Activated effector memory CD4-positive, alpha-beta T cell treated with Interleukin-2 at 50 U/mL for 16 hours (primary cell): ENCODE measurements at places on chromosomes 3 and 15.

DNA sequence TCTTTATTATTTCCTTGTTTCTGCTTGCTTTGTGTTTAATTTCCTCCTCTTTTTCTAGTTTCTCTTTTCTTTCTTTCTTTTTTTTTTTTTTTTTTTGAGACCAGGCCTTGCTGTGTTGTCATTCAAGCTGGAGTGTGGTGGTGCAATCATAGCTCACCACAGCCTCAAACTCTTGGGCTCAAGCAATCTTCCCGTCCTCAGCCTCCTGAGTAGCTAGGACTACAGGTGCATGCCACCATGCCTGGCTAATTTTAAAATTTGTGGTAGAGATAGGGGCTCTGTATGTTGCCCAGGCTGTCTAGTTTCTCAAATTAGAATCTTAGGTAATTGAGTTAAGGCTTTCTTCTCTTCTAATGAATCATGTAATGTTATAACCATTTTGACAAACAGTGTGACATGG is 22.4 kb downstream of the SLMAP start:
- no peak for DNase-seq

- DNase-seq = no peak
Observed at GRCh38 chr15:39269352-39269751, 311.5 kb upstream of the THBS1 start.

DNA sequence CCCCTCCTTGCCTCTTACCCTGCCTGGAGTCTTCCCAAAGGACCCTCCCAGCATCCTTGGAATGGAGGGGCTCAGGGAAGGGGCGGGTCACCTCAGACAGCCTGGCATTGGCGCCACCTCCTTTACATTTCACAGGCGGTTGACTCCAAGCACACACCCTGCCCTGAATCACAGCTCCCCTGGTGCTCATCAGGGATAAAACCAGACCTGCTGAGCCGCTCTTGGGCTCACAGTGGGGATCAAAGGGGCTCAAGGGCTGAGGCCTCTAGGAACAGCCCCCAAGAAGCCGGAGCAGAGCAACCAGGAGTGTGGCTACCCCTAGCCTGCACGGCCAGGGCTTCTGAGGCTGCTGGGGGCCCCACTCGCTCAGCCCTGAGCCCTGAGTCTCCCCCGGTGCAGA is 16.6 kb downstream of the LINGO1 start:
- no peak for DNase-seq

GRCh38 chr3:49469037-49469935 is 781 bp upstream of the DAG1 start:
- DNase-seq = no peak

- no peak for DNase-seq
Observed at GRCh38 chr15:77044228-77045042, 26.5 kb downstream of the TSPAN3 start.

GRCh38 chr3:8307545-8308110 is 194.0 kb upstream of the LMCD1 start:
- DNase-seq = no peak

GRCh38 chr3:169545606-169546005 is 117.9 kb downstream of the MECOM start:
- DNase-seq = no peak

DNA sequence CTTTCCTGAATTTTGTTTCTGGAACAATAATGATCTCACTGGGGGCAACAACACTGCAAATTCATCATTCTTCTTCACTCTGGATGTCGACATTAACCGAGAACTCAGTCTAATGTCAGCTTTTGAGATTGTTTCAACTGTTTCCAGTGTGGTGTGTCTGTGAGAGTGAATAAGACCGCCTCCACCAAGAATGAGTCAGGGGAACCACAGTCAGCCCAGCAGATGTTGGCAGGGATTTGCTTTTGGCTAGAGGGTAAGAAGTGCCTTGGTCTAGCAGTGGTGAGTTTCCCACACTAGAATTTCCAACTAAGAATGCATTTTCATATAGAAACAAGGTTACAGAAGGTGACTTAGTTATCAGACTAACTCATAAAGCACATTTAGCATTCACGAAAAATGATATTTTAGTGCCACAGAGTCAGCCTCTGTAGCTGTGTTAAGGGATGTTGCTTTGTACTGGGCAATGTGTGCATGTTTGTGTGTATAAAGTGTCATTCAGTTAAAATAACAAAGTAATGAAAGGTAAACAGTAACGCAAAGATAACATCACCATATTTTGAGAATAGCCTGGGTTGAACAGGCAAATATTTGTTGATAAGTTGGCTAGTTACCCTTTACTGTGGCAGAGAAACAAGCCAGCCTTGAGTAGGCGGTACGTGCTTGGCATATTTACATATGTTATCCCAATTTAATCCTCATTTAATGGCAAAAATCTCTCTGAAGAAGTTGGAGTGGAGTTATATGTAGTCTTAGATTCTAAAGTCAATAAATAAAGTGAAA is 33.8 kb downstream of the DRD3 start:
- DNase-seq = no peak

DNA sequence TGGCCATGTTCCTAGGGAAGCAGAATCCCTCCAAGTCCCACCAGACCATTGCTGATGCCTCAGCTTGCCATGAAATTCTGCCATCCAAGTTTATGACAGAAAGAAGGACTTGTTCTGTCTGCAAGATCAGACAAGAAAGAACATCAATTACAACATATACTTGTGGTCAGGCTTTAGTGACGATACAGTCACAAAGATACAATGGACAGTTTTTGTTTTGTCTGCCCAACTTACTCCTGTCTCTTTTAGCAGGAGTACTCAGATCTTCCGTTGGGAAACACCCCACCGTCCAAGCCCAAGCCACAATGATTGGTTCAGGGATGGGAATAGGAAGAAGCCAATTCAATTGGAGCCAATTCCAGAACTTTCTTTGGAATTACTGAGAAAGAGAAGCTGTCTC is 15.7 kb downstream of the KLHL6 start:
- DNase-seq = no peak

GRCh38 chr3:67655364-67656121 is 1.1 kb upstream of the SUCLG2 start:
- peak; percentile 72 for DNase-seq

GRCh38 chr15:63191895-63192618 is 2.7 kb downstream of the RAB8B start:
- peak; percentile 32 for DNase-seq

DNA sequence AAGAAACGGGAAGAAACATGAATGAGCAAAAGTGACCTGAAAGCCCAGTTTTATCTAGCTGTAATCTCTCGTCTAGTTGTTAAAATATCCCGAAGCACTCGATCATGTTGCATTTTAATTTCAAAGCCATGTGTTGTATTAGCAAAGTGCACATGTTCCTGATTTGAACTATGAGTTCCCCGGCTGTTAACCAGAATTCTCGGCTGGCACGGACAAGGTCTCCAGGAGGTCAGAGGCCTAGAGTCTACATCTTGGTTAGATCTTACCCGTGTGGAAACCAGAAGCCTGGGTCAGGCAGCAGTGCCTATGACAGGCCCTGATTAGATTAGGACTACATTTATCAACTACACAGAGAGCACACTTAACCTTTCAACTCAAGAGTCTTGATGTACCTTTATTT is 195.8 kb downstream of the CDIN1 start:
- no peak for DNase-seq

DNA sequence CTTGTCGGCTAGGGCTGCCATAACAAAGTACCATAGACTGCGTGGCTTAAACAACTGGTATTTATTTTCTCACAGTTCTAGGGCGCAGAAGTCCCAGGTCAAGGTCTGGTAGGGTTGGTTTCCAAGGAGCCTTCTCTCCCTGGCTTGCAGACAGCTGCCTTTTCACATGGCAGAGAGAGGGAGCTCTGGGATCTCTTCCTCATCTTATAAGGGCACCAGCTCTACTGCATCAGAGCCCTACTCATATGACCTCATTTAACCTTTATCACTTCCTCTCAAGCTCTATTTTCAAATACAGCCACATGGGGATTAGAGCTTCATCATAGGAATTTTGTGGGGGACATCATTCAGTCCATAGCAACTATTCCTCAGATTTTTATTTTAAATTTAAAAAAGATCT is 17.6 kb upstream of the PAQR9 start:
- no peak for DNase-seq

DNA sequence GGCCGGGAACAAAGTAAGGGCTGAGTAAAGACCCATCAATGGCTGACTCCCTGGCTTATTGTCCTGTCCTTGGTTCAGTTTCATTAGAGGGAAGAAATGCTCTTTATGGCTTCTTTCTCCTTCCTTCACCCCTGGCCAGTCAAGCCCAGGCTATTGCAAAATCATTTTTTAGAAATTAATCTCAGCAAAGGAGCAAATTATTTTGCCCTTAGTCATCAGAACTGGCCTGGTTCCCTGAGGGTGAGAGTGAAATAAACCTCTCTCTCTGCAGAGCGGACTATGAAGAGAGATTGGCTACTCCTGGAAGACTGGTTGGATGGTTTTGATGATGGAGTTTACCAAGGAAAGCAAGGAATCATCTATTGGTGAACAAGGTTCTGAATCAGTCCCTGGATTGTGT is 52.7 kb upstream of the OXTR start:
- no peak for DNase-seq

- no peak for DNase-seq
Observed at GRCh38 chr3:121942116-121942786, 48.0 kb downstream of the SLC15A2 start.

GRCh38 chr15:39684233-39684632 is 98.4 kb downstream of the FSIP1 start:
- DNase-seq = no peak

GRCh38 chr15:37929238-37929637 is 5.2 kb upstream of the TMCO5A start:
- DNase-seq = no peak

- DNase-seq = no peak
Observed at GRCh38 chr3:123019591-123019990, 8.0 kb downstream of the SEMA5B start.

- no peak for DNase-seq
Observed at GRCh38 chr15:41584636-41585126, 25.7 kb downstream of the TYRO3 start.

GRCh38 chr3:183563536-183563874 is 8.0 kb upstream of the KLHL6 start:
- DNase-seq = no peak

- no peak for DNase-seq
Observed at GRCh38 chr3:121724130-121724529, 25.4 kb downstream of the GOLGB1 start.

DNA sequence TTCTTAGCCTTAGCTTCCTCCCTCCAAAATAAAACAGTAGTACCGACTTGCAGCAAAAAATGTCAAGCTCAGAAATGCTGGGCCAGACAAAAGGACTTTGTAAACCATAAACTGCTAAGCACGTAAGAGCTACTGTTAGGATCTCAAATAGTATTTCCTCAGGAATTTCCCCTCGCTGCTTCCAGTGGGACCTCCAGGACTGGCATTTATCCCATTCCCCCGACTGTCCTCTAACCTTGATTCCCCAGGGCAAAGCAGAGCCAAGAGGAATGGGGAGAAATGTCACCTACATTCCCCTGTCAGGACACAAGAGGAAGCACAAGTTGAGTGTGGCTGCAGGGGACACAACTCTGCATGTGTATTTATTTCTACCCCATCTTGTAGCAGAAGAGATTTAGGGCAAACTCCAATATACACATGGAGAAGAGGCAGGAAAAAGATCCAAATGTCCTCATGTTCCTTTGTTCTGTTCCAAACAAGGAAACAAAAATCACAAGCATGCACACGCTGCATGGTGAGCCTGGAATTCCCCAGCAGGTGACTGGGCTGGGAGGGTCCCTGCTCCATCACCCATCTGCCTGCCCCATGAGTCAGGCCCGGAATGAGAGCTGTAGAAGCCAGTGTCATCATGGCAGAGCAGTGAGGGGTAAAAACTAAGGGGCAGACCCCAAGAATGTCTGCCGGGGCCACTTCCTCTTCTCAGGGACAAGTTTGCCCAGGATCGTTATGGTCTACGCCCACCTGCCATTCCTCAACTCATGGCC is 4.2 kb downstream of the STOML1 start:
- no peak for DNase-seq

- DNase-seq = peak; percentile 2
Observed at GRCh38 chr3:136819392-136819730, 435 bp downstream of the SLC35G2 start.

DNA sequence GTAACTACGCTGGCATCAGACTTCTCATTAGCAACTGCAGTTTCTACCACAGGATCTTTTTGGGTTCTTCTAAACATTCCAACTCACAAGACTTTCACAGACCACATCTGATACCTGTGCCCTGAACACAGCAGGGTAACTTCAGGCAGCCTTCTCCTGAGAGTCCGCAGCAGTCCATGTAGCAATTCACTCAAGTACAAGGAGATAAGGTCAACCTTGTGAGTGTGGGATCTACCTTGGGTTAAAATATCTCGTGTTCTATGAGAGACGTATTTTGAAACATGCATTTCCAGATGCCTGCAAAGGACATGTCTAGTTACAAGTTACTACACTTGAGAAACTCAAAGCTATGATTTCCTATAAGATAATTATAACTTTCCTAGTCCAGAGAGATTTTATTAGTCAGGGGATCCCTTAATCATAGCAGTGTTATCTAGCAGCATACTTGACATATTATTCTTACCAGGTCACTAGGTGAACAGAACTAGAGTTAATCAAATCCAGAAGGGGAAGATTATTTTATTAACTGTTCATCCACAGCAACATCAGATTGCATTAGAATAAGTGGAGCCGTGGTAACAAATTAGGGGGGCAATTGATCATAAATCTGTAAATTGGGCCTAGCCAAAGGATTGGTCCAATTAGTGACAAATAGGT is 66.4 kb downstream of the ASTE1 start:
- DNase-seq = no peak

DNA sequence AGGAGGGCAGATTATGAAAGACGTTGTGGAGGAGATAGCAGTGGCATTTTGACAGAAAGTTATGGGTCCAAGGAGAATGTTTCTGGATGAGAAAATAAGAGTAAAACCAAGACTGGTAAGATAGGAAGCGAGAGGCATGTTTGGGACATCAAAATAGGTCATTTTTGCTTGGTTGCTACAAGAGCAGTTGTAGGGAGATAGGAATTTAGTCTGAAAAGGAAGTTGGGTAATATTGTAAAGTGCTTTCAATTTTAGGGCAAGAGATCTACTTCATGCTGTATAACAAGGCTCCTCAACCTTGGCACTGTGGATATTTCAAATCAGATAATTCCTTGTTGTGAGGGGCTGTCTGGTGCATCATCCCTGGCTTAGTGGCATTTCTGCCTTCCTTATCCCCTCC is 118.0 kb upstream of the DPH6 start:
- no peak for DNase-seq

GRCh38 chr15:63348392-63348791 is 33.3 kb downstream of the CA12 start:
- DNase-seq = no peak

DNA sequence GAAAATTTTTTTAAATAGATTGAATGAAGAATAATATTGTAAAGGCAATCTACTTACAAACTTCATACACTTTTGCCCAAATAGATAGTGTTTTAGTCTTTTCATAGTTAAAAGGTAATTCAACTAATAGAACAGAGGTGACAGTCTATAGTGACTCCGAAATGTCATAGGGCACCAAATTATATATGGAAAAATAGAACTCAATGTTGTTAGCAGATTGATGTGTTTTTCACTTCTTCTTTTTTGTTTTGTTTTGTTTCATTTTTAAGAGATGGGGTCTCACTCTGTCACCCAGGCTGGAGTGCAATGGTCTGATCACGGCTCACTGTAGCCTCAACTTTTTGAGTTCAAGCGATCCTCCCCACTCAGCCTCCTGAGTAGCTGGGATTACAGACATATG is 721 bp downstream of the CSTA start:
- DNase-seq = no peak

GRCh38 chr15:86115145-86115801 is 35.6 kb downstream of the AGBL1 start:
- DNase-seq = no peak
